Dermis lymphatic vessel endothelial cell (primary cell): ENCODE measurements at places on chromosomes 7 and 10. TPM values are rescaled to one million over a fixed set of nuclear protein-coding genes. Genes with fewer than 3 reads are reported as not detected.

WASL gene
- 13.3 and 16.4 TPM in 2 replicates for total RNA-seq

SFXN2 gene
- 7.0 and 8.6 TPM in 2 replicates for total RNA-seq

LFNG gene
- total RNA-seq, result 10.5 and 46.1 TPM in 2 replicates

OR2A1 gene
- under 0.01 TPM in 1 of 2 replicates, not detected in the other for total RNA-seq

ACBD7 gene
- total RNA-seq, result 0.52 and 0.76 TPM in 2 replicates

LLCFC1 gene
- not detected in 2 replicates for total RNA-seq

CAMK2B gene
- total RNA-seq, result under 0.01 TPM in 1 of 2 replicates, not detected in the other
